ENCODE measurements at places on chromosomes 4 and X.
A peak's percentile ranks its signal among the peaks of the same experiment; 100 is the strongest.

DNA sequence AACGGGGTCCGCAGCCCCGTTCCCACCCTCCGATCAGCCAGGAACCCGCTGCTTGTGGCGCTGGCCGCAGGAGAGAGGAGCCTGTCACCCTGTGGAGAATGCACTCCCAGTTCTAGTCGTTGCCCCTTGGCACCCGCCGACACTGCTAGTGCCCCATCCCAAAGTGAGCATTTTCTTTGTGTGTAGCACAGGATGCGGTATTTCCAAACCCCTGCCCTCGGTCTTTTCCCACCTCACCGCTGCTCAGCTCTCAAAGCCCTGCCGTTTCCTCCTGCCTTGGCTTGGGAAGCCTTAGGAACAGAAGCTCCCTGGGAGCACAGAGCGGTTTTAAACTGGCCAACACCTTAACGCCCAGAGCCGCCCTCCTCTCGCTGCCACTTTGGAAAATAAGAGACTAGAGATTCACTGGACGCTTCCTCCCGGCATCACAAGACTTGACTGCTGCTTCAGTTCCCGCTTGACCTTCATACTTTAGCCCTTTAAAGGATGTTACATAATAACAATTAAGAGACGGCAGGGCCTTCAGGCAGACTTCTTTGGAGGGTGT, 772 bp downstream of the CYP4V2 start:
- DNase-seq, result peak; percentile 6

GRCh38 chrX:97402903-97403302, 519.2 kb downstream of the RPA4 start:
- DNase-seq, result no peak

DNA sequence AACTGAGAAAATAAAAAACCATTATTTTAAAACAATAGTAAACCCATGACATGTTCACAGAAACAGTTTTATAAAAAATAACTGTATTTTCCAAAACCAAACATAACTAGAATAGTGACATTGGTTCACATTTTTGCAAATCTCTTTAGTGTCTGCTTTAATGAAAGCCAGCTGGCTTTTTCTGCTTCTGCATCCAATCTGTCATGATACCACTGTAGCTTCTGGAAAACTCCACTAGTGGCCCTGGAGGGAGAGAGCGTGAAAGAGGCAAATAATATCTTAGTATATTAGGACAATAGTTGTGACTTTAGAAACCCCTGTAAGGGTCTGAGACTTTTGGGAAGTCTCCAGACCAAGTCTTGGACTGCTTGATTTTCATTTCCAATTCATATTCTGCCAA, 31.1 kb downstream of the FGFBP1 start:
- no peak for DNase-seq

DNA sequence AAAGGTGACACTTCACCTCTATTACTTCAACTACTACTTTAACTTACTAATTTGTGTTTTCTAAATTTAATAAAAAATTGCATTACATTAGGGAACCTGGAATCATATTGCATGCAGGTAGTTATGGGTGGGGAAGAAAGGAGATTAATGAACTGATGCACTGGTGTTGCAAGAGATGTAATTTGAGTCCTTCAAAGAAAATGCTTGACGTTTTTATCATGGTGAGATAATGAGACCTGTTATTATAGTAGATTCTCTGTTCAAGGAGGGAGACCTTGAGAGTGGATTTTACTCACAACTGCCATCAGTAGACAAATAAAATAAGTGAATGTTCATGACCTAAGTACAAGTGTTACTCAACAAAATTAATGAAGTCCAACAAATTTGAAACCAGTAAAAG, 26.4 kb upstream of the MED14 start:
- no peak for DNase-seq

DNA sequence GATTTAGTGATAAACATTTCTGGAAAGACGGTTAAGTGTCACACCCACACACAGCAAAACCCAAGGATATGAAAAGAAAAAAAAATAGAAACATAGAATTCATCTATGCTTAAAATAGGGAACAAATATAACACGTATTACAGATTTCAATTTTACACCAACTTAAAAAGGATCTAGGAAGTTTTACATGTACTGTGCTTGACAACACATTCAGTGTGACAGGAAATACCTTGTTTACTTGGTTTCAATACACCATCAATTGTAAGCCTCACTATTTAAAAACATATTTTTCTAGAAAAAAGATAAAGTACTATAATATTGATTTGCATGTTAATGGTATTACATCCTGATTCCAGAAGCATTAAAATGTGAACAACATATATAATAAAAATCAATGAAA, 77.0 kb upstream of the SPRY1 start:
- DNase-seq, result no peak

DNA sequence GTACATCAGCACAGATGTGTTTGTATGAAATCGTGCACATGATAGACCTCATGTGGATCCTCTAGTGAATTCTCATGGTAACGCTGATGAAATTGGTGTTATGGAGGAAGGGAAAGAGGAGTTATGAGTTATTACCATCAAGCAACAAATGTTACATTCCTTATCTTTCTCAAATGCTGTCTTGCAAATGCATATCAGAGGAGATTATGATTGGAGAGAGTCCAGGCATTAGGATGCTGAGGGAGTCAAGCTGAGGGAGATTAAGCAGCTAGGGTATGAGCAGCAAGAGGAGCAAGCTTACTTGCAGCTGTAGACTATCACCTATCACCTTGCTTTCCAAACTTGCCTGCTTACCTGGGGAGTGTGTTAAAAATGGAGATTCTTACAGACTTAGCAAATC, 36.8 kb upstream of the SFRP2 start:
- no peak for DNase-seq

DNA sequence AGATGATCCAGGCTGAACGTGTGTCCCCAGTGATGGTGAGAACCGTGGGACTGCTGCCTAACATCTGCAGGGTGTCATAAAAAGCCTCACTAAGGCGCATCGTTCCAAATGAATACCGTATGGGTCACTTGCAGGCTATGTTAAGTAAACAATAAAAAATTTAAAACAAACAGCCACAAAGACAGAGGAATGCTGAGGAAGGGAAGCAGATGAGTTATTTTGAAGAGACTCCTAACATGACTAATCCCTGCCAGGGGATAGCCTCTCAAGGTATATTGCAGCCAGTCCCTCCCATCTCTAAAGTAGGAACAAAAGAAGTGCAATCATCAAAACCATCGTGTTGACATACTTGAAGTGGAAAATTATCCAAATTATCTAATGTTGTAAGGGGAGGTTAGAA, 83.8 kb downstream of the UNC5C start:
- DNase-seq, result peak; percentile 79

DNA sequence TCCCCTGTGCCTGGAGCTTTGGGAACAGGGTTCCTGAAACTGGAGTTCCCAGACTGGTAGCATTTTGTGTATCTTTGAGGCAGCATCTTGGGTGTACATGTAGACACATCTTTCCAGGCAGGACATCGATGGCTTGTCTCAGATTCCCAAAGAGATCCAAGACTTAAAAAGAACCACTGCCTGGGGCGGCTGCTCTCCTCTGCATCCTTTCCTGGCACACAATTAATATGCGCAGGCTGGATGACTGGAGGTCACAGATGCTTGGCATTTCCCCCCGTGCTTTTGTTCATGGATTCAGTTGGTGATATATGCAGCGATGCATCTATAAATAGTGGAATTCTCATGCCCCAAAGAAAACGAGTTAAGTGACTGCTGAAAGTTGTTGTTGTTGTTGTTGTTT, 80.5 kb downstream of the CLDN34 start:
- DNase-seq, result no peak

DNA sequence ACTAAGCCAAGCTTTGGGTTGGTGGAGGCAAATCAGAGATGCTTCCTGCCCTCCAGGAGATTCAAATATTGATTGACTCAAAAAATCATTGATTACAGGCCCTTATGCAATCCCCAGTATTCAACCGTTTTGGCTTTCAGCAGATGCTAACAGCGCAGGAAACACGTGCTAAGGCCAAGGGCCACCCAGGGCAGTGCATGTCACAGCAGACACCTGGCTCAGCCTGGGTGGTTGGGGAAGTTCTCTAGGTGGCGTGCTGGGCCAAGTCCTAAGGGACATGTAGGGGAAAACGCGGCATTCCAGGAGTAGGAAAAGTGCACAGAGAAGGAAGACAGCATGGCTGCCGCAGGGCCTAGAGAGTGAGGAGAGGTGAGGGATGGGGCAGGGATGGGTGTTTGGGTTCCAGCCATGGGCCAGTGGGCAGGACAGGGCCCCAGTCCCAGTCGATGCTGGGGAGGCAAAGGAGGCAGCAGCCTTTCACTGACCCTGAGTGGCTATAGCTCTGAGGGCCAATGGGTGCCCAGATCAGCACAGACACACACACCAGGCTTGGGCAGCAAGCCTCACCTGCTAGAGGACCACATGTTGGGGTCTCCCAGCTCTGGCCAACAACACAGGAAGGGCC, 239.1 kb downstream of the EVC2 start:
- no peak for DNase-seq

- no peak for DNase-seq
These were observed 61.3 kb downstream of the NPNT start for GRCh38 chr4:105956569-105956968.

- no peak for DNase-seq
These were observed 238.2 kb upstream of the MAD2L1 start for GRCh38 chr4:120304801-120305200.

DNA sequence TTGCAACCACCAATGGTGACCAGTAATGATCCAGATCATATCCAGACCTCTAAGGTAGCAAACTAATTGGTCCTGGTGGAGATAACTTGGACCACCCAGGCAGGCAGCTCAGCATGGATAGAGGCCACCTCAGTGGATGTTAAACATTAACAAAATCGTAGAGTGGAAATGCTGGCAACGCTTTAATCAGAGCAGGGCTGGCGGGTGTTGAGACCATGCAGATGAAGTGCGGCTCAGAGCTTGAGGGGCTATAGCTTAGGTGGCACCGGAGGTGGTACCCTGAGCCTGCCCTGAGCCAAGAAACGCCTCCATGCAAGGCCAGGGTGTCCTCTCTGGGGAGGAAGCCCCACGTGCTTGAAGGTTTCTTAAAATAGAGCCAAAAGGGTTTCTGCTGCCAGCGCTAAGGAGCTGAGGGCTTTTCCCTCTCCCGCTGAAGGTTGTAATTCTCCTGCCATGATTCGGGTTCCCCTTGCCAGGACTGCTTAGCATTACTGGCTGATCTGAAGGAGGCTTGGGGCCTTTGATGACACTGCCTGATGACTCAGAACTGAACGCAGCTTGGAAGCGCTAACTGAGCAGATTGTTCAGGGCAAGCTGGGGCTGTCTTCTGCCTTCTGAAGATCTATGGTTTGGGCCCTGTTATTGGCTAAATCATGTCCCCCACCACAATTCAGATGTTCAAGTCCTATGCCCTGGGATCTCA, 177.8 kb upstream of the ATP6AP2 start:
- DNase-seq, result peak; percentile 34

DNA sequence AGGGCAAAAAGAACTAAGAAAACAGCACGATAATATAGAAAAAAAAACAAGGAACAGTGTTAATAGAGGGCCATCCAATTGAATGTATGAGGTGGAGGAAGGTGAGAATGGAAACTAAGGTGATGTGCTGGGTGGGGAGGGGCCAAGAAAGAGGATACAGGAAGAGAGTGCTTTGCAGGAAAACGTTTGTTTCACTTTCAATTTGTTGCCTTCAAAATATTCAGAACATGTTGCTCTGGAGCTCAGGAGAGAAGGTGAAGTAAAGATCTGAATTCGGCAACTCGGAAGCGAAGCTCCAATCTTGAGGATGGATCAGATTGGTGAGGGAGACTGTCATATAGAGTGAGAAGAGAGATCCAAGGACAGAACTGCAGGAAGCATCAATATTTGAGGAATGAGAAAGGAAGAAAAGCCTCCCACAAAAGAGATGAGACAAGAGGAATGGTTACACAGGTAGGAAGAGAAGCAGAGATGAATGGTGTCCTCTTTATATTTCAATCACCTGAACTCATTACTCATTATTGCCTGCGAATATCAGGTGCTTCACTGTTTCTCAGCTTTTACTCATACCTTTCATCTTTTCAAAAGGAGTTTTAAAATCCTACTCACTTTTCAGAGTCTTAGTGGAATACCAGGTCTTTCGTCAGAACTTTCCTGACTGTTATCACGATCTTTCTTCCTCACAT, 14.7 kb upstream of the SEC24D start:
- DNase-seq, result peak; percentile 4

DNA sequence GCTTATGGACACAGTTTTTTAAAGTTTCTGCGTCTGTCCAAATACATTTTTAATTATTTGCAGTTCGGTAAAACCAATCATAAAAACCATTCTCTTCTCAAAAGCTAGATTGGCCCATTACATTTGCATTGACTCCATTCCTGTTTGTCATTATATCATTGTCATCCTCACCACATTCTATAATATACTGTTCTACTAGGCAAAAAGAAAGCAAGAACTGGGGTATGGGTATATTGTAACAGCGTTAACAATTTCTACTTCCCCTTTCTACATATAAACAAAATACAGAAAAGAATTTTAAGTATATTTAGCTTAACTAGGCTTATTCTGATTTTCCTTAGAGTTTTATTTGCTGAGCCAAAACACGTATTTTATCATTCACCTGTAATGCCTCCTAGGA, 91.8 kb downstream of the RAP1GDS1 start:
- DNase-seq, result no peak

GRCh38 chr4:3316146-3316545, 23.3 kb downstream of the RGS12 start:
- no peak for DNase-seq

DNA sequence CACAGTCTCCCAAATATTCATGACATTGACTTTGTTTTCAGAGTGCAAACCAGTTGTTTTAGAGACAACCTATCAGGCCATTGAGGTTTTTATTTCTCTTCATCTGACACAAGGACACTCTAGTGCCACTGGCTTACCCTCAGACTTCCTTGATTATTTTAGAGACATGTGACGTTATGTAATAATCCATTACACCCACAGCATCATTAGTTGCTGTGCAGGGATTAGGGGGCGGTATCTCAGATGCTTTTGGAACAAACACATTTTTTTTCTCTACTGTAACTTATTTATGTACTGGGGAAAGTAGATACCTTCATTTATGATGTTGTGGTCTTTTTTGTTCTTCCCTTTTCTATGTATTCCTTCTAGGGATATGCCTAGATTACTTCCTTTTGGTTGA, 2293.1 kb downstream of the PCDH7 start:
- no peak for DNase-seq

DNA sequence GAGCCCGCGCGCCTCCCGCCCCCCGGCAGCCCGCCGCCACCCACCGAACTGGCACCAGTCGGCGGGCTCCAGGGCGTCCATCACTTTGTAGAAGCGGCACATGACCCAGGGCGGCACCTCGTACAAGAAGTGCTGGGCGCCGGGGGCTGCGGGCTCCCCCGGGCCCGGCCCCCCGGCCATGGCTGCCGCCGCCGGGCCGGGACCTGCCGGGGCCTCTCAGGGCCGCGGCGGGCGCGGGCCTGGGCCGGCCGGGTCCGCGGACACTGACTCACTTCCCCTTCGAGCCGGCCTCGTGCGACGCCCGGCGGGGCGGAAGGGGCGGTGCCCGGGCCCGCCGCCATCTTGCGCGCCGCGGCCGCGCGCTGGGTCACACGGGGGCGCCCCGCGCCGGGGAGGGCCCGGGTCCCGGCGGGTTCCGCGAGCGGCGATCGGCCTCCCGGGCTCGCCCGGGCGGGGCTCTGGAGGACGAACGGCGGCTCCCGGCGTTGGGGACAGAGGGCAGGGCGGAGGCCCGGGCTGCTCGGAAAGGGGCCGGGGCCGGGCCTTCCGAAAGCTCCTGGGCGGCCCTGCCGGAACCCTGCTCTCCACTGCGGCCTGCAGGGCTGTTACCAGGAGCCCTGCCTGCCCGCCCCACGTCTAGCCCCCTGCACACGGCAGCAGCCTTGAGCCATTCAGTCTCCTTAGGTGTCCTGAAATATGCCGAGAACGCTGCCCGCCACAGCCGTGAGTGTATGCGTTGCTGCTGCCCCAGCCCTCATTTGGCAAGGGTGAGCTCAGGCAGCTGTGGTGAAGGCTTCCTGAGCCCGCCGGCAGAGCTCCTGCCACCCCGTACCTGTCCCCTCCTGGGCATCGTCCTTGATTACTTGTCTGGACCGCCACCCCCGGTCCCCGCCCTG, at the start of gene IRAK1:
Gene IRAK1 (minus strand): TSS at position 270 of the 896 bp plus-strand sequence. CDS start 90 bp downstream, at position 180.
- peak; percentile 73 for DNase-seq

Data from PC-3 (cell line).